ENCODE measurements at places on chromosomes 5 and 9.

DNA sequence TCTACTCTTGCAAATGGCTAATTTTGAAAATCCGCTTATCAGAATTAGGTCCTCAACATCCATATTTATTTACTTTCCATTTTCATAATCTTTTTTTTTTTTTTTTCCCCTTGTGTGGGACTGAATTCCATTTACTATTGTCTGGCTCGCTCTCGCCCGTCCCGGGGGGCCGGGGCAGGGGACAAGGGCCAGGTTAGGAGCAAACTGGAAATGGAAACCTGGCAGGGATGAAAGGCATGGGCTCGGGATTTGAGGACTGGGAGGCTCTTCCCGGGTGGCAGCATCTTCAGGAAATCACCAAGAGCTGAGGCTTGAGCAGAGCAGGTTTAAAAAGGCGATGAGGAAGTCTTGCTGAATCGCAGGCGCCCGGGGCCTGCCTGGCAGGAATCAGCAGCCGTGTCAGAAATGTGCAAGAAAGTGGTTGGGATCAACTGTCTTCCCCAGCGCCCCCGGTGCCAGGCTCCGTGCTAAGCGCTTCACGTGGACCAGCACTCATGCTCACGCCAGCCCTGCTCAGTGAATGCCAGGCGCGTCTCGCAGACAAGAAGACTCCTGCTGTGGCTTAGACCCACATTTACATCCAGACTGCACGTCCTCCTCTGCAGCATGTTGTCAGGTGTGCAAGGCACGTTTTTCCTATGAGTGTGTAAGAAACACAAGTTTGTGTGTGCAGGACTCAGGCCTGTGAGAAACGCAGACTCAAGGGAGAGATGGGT lies 66.3 kb upstream of the UNC5A start:
- DNase-seq: no peak

DNA sequence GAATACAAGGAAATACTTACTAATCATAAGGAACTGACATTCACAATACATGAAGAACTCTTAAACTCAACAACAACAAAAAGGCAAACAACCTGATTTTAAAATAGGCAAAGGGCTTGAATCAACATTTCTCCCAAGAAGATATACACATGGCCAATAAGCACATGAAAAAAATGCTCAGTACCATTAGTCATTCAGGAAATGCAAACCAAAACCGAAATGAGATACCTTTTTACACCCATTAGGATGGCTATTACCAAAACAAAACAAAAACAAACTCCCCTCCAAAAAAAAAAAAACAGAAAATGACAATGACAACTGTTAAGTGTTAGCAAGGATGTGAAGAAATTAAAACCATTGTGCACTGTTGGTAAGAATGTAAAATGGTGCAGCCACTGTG lies 104.1 kb upstream of the ZNF462 start:
- DNase-seq: no peak

GRCh38 chr5:139064613-139065012 lies 133.6 kb downstream of the SIL1 start:
- DNase-seq: no peak

GRCh38 chr9:20981486-20981885 lies 50.0 kb downstream of the HACD4 start:
- no peak for DNase-seq

DNA sequence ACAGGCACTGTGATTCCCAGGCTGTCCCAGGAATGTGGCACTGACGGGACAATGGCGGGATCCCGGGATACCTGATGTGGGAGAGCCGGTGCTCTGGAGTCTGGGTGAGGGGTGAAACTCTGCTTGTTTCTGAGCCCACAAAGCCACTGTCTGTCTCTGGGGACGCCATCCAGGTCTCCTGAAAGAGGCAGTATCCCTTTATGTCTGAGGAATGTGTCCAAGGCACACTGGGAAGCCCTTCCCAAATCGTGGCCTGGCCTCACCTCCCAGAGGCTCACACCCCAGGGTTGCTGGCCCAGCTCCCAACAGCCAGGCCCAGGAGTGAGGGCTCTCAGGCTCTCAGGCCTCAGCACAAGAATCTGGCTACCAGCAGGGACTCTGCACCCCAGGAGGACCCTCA lies 27.1 kb downstream of the ORM2 start:
- DNase-seq: no peak

GRCh38 chr5:159783726-159784247 lies 132.5 kb upstream of the ADRA1B start:
- DNase-seq: no peak

GRCh38 chr5:34484216-34484920 lies 171.8 kb upstream of the RAI14 start:
- no peak for DNase-seq

GRCh38 chr9:27645161-27645840 lies 72.0 kb upstream of the C9orf72 start:
- DNase-seq: no peak

DNA sequence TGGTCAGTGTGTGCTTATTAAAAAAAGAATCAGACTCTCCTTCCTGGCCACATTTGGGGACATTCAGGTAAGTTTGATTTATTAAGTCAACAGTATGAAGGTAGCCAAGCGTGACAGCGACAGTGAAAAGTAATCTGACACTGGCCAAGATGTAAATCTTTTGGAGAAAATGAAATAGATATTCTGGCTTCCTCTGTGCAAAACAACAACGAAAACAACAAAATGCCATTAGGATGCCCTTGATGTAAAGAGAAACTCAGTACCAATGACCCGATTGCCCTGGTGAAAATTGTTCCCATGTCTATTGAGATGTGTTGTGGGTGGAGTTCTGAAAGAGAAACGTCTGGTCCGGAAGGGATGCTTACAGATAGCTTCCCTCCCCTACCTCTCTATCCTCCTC lies 267.8 kb downstream of the MAT2B start:
- no peak for DNase-seq

GRCh38 chr5:109743770-109744212 lies 54.1 kb downstream of the MAN2A1 start:
- DNase-seq: no peak

DNA sequence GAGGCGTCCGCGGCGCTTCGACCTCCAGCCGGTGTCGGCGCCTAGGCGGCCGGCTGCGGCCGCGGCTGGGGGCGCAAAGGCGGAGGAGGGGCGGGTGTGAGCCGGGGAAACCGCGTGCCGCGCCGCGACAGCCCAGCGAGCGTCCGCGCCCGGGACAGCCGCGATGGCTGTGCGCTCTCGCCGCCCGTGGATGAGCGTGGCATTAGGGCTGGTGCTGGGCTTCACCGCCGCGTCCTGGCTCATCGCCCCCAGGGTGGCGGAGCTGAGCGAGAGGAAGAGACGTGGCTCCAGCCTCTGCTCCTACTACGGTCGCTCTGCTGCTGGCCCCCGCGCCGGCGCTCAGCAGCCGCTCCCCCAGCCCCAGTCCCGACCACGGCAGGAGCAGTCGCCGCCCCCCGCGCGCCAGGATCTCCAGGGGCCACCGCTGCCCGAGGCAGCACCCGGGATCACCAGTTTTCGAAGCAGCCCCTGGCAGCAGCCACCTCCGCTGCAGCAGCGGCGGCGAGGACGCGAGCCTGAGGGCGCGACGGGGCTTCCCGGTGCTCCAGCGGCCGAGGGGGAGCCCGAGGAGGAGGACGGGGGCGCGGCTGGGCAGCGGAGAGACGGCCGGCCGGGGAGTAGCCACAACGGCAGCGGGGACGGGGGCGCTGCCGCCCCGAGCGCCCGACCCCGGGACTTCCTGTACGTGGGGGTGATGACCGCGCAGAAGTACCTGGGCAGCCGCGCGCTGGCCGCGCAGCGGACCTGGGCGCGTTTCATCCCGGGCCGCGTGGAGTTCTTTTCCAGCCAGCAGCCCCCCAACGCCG lies 605 bp downstream of the CHSY3 start:
- no peak for DNase-seq

GRCh38 chr5:50441493-50441955 lies 436 bp upstream of the EMB start:
- no peak for DNase-seq

DNA sequence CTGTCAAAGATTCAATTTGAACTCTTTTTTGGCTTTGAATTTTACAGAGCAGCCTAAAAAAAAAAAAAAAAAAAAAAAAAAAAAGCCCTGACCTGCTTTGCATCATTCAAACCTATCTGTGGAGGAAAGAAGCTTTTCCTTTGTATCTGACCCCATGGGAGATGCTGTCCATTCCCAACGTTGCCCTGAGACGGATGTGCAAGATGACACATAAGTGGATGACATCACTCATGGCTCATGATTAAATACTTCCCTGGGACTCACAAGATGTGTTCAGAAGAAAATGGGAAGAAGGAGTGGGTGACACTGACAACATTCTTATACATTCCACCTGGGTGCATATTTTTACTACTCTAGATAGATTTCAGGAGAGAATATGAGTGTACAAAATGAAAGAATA lies 245.7 kb upstream of the ELAVL2 start:
- no peak for DNase-seq

- DNase-seq: no peak
Measured at GRCh38 chr5:135211791-135212190, 177.8 kb upstream of the PITX1 start.

- DNase-seq: no peak
Measured at GRCh38 chr9:91771027-91771426, 179.0 kb downstream of the ROR2 start.

- DNase-seq: peak; percentile 65
Measured at GRCh38 chr9:114574438-114574837, 13.1 kb upstream of the ATP6V1G1 start.

DNA sequence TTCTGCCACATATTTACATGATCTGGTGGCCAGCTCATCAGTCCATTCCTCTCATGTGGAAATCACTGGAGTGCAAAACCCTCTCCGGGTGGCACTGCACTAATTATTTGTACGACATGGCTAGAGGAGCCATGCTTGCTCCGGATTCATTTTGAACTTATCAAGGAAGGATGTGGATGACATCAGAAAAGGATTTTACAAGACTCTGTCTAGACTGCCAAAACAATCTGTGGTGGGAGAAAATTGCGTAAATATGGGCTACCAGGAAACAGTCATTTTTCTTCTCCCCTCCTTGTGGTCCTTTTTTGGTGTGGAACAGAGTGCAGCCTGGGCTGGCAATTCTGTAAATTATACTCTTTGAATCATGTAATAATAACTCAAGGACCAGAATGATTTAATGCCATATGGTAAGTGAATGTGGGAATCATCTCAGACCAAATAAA lies 123.4 kb upstream of the IFNE start:
- DNase-seq: peak; percentile 23

DNA sequence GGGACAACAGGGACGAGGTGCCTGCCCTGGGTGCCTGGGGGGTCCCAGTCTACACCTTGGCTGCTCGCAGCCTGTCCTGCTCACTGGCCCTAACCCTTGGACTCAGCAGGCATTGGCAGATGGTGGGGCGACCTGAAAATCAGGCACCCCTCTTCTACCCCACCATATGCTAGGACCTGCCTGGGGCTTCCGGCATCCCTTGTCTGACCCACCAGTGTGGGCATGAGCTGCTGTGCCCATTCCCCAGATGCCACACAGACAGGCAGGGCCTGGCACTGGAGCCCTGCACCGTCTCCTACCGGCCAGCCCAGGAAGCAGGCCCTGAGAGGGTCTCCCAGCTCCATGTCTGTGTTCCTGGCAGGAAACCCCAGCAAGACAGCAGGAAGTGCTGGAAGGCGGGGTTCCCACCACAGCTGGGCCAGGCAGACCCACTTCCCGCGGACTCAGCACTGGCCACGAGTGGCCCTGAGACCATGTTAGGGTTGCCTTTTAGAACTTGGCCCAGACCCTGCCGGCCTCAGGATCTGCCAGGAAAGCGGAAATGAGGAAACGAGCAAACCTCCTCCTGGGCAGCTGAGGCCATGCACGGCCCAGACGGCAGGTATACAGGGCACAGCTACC lies 3.1 kb downstream of the NINJ1 start:
- DNase-seq: no peak

DNA sequence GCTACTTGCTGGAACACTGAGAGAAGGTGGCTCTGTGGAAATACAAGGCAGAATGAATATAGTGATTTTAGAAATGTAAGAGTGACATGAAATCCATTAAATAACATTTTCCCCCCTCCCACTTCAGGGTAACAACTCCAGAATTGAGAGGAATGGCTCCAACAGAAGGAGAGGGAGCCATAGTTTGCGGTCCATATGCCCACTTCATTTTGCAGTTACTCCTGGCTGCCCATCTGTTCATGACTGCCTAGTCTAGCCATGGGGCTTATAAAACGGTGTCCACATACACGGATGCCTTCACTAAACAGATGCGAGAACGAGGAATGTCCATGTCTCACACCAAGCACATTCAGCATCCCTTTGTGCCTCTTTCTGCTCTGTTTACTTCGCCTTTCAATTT lies 186.7 kb downstream of the TMEM38B start:
- DNase-seq: no peak

DNA sequence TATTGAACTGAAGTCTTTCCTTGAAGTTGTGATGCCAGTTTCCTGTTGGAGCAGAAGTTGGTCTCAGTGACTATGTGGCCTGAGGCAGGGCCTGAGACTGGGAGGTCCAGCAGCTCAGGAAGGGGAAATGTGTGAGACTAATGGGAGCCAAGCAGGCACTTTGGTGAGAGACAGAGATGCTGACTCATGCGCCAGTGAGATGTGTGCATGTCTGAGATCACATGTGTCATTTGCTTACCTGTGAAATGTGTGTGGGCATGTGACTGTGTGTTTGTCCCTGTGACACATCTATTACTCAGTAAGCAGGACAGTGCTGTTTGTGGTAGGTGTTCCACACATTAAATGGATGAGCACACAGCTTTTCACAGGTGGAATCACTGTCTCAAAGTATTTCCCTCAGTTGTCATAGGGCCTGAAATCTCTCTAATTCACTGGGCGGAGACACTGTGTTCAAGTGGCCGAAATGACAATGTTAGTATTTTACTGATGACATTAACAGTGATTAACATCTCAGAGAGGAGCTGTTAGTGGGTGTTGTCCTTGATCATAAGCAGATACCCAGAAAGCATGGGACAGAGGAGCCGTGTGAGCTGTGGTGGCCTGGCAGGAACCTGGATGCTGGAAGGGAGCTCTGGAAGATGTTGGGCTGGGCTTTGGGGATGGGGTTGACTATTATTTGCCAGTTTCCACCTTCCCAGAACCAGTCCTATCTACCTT lies 7.4 kb downstream of the NPR2 start:
- no peak for DNase-seq

Measured in AML-193 (cell line).